G401 (cell line): ENCODE measurements at places on chromosomes 3 and 15. TPM values are rescaled to one million over a fixed set of nuclear protein-coding genes. Genes with fewer than 3 reads are reported as not detected.

Gene ZDHHC19
- total RNA-seq, result not detected in 2 replicates

Gene ZNF385D
- total RNA-seq, result under 0.01 and 0.03 TPM in 2 replicates

Gene EXD1
- total RNA-seq, result 0.03 TPM in 1 of 2 replicates, not detected in the other

Gene GP5
- total RNA-seq, result not detected in 2 replicates

Gene HTR3C
- not detected in 2 replicates for total RNA-seq

Gene ERICH6
- not detected in 2 replicates for total RNA-seq

Gene ITIH3
- not detected in 2 replicates for total RNA-seq

Gene RETNLB
- not detected in 2 replicates for total RNA-seq

Gene DLL4
- 0.20 and 0.62 TPM in 2 replicates for total RNA-seq

Gene UPK1B
- total RNA-seq, result not detected in 2 replicates

Gene IGSF11
- not detected in 2 replicates for total RNA-seq

Gene MKRN3
- total RNA-seq, result 0.25 TPM in 1 of 2 replicates, not detected in the other

Gene LRRIQ4
- total RNA-seq, result not detected in 2 replicates

Gene TGFBR2
- 0.81 TPM in 1 of 2 replicates, not detected in the other for total RNA-seq

Gene CLDN16
- total RNA-seq, result not detected in 2 replicates

Gene AHSG
- total RNA-seq, result not detected in 2 replicates

Gene ROPN1B
- not detected in 2 replicates for total RNA-seq

Gene KLF15
- total RNA-seq, result 5.9 and 8.7 TPM in 2 replicates

Gene TIMP4
- total RNA-seq, result 0.12 TPM in 1 of 2 replicates, not detected in the other

Gene TMCO5A
- not detected in 2 replicates for total RNA-seq

Gene SLC12A8
- not detected in 2 replicates for total RNA-seq

Gene AMT
- total RNA-seq, result 0.14 and 0.55 TPM in 2 replicates

Gene ZNF662
- not detected in 2 replicates for total RNA-seq

Gene NLGN1
- total RNA-seq, result 8.4 and 11.2 TPM in 2 replicates

Gene IL5RA
- not detected in 2 replicates for total RNA-seq

Gene ALCAM
- 0.24 and 0.49 TPM in 2 replicates for total RNA-seq

Gene LINGO1
- 8.8 and 16.0 TPM in 2 replicates for total RNA-seq

Gene UBA3
- 71.4 and 77.6 TPM in 2 replicates for total RNA-seq

Gene CPLX3
- not detected in 2 replicates for total RNA-seq

Gene NANOGP8
- total RNA-seq, result 1.7 TPM in 1 of 2 replicates, not detected in the other

Gene ABTB1
- 4.0 and 4.8 TPM in 2 replicates for total RNA-seq

Gene IFRD2
- 88.7 and 97.4 TPM in 2 replicates for total RNA-seq

Gene CLRN1
- not detected in 2 replicates for total RNA-seq

Gene CKMT1A
- total RNA-seq, result 3.8 and 14.2 TPM in 2 replicates

Gene TJP1
- 36.8 and 59.5 TPM in 2 replicates for total RNA-seq

Gene STRC
- total RNA-seq, result not detected in 2 replicates

Gene CASR
- total RNA-seq, result not detected in 2 replicates

Gene ACKR4
- not detected in 2 replicates for total RNA-seq

Gene RPS27L
- 166 and 216 TPM in 2 replicates for total RNA-seq

Gene AZI2
- 69.6 and 73.8 TPM in 2 replicates for total RNA-seq

Gene LMAN1L
- total RNA-seq, result not detected in 2 replicates

Gene IRAK2
- 2.4 and 2.5 TPM in 2 replicates for total RNA-seq

Gene LTK
- not detected in 2 replicates for total RNA-seq
